GF-D8 (cell line): ENCODE measurements at places on chromosomes 12 and 14.

GRCh38 chr14:81018251-81018650 is 62.8 kb downstream of the TSHR start:
- DNase-seq: no peak

- no peak for DNase-seq
Observed at GRCh38 chr12:32891956-32892355, 4.6 kb downstream of the PKP2 start.

DNA sequence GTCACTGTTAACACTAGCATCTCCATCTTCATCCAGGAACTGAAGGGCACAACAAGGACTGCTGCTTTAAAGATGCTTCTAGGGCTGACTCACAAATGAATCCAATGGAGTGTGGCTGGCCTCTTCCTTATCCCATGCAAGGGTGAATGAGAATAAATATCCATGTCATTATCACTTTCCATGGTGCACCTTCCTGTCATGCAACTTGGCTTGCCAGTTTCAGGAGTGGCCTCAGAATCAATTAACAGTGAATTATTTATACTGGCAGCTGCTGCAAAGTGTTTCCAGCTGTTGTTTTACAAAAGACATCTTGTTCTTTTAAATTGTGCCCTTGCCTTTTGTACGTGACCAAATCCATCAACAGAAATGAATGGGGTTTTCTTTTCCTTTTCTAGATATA is 499.3 kb upstream of the TMEM132C start:
- no peak for DNase-seq

DNA sequence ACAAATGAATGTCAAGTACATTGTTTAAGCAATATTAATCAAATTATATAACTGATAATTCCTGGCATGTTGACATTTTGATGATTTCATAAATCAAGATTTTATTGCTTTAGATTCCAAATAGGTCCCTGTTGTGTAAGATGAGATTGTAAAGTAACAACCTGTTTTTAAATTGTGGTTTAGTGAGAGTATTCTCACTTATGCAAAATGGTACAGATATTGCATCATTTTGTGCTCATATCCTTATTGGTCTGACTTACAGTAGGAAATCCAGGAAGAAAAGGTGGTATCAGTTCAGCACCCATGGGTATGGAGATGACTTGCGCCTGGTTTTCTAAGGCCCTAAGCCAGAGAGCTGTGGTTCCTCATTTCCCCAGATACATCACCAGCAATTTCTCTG is 165.5 kb downstream of the KIF21A start:
- DNase-seq: no peak

DNA sequence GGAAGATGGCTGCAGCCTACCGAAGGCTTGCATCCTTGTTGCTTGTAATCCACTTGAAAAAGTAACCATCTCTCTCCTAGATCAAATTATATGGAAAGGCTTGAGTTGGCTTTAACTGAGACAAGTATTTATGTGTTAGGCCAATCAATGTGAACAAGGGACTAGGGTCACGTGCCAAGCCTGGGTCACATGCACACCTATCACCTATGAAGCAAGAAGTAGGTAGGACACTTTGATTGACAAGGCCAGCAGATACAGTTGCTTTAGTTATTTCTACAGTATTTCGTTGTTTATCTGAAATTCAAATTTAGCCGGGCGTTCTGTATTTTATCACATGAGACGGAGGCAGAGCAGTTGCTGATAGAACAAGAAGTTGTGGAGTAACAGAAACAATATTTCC is 212.3 kb upstream of the OTX2 start:
- no peak for DNase-seq
